Sciatic nerve (tissue), 2 donors: ENCODE measurements at places on chromosomes 1 and 21.

GRCh38 chr1:22749503-22749902 is 38.9 kb downstream of the EPHB2 start:
- DNase-seq, result no peak

GRCh38 chr1:34786521-34787325 is 5.7 kb downstream of the GJB3 start:
- peak; percentile 80 for DNase-seq

- peak; percentile 55 for DNase-seq
These were observed 21.9 kb downstream of the GPR137B start for GRCh38 chr1:236164273-236164672.

DNA sequence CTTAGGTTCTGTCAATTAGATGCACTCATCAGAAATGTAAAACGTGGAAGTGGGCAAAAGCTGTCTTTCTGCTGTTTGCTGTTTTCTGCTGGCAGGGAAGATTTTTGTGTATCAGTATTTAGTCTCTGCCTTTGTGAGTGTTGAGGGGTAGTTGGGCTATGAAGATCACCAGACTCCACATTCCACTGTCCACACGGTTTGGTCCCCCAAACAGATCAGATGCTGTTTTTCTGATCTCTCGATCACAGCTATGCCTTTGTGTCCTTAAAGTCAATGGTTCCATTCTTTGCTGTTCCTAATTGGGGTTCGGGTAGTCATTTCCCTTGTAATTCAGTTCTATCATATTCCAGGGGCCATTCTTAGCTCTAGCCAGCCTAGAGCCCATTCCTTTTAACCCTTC is 27.0 kb upstream of the NPL start:
- no peak for DNase-seq

GRCh38 chr1:215835951-215836350 is 268.8 kb downstream of the KCTD3 start:
- no peak for DNase-seq

- DNase-seq, result no peak
These were observed 145.0 kb downstream of the RASAL2 start for GRCh38 chr1:178238722-178239510.

DNA sequence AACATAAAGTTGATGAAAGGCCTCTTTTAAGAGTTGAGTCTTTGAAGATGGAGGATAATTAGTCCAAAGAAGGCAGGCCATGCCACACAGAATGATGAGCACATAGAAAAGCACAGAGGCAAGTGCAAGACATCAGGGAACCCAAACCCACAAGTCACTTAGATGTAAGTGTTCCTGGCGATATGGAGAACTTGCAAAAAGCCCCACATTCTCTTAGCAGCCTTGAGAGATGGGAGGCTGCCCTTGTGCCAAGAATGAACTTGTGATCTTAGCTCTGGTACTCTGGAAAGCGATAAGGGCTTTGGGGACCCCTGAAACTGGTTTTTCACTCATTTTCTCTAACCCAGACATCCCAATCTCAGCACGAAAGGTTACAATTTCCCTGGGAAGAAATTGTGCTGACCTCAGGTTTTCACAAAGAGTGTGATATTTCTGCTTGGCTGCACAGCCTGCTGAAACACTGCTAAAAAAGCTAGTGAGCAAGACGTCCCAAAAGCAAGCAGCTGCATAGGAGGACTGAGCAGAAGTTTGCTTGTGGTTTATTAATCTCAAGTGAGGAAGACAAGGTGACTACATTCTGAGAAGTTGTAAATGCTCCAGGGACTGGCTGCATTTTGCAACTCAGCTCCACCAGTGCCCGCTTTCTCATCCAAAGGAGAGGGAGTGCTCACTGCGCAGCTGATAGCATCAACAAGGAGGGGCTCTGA is 496.9 kb upstream of the CAMK1G start:
- no peak for DNase-seq

- no peak for DNase-seq
These were observed 15.0 kb downstream of the IFFO2 start for GRCh38 chr1:18941221-18942141.

DNA sequence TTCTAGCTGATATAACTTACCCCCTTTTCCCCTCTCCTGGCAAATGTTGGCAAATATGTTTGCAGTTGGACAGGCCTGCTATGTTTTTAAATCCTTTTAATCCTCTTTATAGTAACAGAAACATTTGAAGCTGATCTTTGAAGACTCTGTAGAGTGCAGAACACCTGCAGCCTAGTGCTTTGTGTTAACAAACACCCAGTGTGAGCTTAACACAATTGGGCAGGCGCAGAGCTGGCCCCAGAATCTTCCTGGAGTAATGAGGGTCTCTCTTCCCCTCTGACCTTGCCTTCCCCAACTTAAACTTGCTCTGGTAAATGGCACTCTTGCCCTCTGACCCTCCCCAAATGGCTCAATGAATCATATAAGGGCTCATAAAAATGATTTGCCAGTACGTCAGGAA is 247.9 kb upstream of the LYPLAL1 start:
- DNase-seq, result no peak

GRCh38 chr1:175015243-175015642 is 8.0 kb downstream of the MRPS14 start:
- no peak for DNase-seq

DNA sequence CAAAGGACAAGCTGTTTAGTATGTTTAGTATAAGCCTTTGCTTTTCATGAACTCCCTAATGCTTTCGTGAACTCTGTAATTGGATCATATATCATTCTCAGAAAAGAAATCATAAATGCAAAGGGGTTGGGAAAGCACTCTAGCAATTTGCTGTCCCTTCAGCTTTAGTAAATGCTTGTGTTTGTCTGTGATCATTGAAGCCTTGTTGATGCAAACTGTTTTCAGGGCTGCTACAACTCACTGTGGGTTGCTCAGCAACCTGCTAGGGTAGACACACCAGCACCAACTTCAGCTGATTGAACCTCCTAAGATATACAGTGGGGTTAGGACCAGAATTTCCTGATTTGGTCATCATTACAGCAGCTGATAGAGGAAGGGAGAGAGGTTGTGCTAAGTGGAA is 95.0 kb downstream of the SGIP1 start:
- no peak for DNase-seq

GRCh38 chr1:182996816-182997215 is 26.4 kb upstream of the LAMC1 start:
- no peak for DNase-seq

DNA sequence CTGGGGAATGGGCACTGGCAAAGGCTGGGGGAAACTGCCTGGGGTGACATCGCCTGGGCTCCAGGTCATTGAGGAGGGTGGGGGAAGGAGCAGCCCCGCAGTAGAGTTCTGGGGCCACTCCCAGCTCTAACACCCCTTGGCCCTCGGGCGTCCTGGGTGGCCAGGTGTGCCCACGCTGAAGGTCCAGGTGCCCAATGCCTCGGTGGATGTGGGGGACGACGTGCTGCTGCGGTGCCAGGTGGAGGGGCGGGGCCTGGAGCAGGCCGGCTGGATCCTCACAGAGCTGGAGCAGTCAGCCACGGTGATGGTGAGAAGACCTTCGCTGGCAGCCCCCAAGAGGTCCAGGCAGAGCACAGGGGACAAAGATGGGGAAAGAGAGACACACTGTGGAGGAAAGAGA is 7.7 kb downstream of the NTRK1 start:
- no peak for DNase-seq

DNA sequence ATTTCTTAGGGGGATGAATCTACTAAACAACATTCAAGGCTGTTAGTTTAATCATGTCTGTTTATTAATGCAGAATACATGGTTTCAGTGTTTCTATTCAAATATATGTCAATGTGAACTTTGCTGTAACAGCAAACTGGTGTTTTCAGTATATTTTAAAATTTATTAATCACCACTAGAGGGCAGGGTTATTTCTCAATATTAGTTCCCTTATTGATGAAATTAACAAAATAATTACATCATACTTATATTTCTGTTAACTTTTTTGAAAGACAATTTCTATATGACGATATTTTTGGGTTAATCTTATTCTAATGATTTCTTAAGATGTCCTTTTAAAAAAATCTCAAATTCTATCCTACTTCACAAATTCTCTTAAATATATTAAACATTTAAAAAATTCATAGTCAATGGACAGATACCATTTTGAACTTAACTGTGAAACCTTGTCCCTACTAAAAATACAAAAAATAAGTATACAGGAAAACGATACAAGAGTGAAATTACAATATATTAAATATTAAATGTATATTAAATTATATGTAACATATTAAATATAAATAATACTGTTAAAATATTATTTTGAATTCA is 1034.1 kb upstream of the PRMT6 start:
- DNase-seq, result no peak

DNA sequence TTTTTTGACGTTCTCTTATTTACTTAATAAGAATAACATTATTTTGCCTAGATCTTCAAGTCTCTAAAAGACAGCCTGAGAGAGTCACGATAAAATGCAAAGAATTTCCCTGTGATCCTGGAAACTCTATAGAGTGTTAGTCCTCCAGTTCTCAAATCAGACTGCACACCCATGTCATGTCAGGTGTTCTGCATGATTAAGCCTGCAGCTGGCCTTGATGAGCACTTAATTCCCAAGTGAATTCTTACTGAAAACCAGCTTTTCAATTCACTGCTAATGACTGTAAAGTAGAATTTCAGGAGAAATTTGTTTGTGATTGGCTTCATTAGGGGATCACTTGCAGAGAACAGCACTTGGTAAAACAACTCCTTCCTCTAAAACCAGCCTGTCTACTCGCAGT is 41.9 kb downstream of the CHML start:
- no peak for DNase-seq

GRCh38 chr1:153550827-153551500 is 1.9 kb upstream of the S100A3 start:
- peak; percentile 47 for DNase-seq

DNA sequence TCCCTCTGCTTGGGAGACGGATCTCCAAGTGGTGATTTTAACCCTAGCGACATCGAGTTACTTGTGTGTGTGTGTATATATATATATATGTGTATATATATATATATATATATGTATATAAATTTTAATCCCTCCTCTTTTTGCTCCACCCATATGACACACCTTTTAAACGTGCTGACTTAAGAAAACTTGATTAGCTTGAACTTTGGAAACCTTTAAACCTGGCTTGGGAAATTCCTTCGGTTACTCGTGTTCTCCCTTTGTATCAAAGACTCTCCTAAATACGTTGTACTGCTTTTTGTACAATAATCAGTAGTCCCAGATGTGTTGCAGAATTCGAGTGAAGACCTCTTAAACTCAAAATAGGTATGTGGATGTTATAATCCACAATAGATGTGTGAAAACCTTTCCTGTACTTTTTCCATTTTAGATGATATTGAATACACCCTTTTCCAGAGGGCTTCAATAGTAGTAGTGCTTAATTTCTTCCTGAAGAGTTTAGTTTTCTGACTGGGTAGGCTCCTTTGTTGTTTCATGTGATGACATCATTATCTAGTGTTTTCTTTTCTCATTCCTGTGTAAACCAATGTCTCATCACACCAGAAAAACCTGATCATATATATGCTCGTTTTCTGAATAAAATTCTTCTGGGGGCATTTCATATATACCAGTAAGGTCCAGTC is 1.4 kb downstream of the RNF11 start:
- DNase-seq, result no peak

- DNase-seq, result no peak
These were observed 20.2 kb downstream of the PCSK9 start for GRCh38 chr1:55059302-55060132.

DNA sequence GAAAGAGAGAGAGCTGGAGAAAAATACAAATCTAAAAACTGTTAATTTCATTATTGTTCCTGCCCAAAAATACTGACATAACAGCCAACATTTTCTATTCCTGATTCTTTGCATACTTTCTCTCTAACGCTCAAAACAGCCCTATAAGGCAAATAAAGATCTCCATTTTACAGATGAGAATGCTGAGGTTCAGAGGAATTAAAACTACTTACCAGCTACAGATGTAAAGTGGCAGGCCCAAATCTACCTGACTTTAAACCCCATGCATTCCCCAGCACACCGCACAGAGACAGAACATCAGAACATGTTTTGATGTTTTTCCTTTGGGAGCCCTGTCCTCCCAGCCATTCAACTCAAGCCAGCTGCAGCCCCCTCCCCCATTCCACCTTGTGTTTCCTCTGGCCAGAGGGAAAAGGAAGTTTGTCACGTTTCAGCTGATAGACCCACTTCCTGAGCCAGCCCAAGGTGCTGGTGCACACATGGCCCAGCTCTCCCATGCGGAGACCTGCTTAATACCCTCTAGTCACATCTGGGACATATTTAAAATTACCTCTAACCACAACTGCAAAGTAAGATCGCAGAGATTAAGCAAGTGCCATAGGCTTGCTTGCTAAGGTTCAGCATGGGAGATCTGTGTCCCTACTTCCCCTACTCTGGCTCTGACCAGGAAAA is 133.1 kb upstream of the NFIA start:
- no peak for DNase-seq

GRCh38 chr1:223774134-223774814 is 61.9 kb downstream of the CAPN2 start:
- DNase-seq, result no peak

GRCh38 chr1:65471213-65471833 is 50.9 kb downstream of the LEPR start:
- no peak for DNase-seq

- DNase-seq, result no peak
These were observed 5.2 kb upstream of the GALNT2 start for GRCh38 chr1:230061801-230062200.
